ENCODE measurements at places on chromosomes 1 and 21.

DNA sequence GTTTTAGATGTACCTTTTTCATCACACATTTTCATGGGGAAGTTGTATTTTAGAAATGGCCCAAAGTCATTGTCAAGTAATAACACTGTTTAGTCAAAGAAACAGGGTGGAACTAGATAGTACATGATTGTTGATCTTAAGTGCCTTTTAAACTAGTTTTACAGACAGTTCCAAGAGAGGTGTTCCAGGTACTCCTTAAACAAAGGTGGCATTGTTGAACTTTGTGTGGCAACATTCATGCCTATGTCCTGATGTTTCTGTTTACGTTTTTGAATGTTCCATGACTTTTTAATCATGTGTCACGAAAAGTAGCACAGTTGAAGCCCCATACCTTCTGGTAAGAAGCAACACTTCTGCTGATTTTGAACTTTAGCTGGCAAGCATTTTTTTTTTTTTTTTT, 9.1 kb upstream of the SH3D21 start:
- no peak for DNase-seq

GRCh38 chr1:5053744-5054143, 399.3 kb downstream of the AJAP1 start:
- DNase-seq, result no peak

DNA sequence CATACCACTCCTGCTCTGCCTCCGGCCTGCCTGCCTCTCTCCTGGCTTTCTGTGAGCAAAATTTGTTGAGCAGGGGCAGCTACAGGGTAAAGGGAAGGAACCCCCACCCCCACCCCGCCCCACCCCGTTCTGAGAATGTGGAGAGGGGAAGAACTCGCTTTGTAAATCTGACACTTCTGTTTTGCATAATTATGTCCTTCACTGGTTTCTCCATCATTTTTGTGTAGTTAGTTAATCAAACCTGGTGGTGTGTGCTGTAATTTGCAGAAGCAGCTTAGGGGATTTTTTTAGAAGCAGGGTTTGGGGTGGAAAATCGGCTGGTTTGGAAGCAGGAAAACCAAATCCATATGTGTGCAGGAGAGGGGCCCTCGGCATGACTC, 58.1 kb upstream of the TMEM51 start:
- no peak for DNase-seq

GRCh38 chr1:6783936-6784559, 1.2 kb upstream of the CAMTA1 start:
- no peak for DNase-seq

DNA sequence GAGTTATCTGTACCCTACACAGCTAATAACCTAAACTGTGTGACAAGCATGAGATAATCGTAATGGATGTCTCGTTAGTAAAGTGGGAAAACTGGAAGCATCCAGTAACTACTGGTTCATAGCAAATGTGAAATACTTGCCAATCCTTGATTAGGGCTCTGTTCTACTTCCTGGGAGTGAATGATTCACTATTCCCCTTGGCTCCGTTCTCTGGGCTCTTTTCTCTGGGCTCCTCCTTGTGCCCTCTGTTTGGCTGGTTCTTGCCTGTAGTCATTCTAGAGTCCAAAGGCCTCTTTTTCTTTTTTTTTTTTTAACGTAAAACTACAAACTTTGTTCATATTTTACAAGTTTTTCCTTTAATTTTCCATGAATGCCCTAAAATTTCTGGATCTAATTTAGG, 465.8 kb upstream of the PLXNA2 start:
- DNase-seq, result no peak

GRCh38 chr1:243793298-243793697, 56.7 kb downstream of the AKT3 start:
- no peak for DNase-seq

DNA sequence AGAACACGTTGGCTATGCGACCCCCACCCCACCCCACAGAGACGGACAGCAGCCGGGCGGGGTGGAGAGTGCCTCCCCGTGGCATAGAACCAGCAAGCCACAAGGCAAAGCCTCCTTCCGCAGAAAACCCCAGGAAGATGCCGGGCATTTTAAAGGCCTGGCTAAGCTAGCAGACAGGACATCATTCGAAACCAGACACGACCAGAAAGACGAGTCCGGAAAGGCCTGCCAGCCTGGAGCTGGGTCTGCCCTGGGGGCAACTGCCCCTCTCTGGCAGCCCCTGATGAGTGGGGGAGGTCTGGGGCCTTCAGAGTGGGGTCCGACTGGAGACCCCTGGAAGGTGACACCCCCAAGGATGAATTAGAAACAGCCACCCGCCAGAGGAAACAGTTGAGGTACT, 8.5 kb downstream of the FTCD start:
- DNase-seq, result no peak

GRCh38 chr21:42622284-42622683, 31.1 kb upstream of the PDE9A start:
- DNase-seq, result no peak

- no peak for DNase-seq
Measured at GRCh38 chr21:24826822-24827221, 780.5 kb downstream of the MRPL39 start.

DNA sequence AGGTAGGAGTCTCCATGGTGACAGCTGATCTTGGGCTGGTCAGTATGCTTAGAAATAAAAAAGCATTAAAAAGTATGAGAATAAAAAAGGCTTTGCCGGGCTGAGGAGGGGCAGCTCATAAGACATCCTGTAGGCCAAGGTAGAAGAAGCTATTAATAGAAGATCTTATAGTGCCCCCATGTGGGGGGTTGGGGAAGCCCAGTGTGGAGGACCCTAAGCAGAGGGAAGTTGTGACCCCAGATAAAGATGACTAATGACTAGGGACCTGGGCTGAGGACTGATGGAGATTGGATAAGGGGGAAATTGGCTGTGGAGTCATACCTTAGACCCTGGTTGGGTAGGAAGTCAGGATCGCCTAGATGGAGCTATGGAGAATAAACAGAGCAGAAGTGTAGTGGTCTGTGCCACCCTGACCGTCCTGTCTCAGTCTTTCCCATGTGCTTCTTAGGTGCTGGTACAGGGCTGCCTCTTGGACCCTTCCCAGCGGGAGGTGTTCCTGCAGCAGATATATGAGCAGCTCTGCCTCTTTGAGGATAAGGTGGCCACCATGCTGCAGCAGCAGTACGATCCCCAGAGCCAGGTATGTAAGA, 25.0 kb downstream of the SZT2 start:
- DNase-seq, result peak; percentile 27

DNA sequence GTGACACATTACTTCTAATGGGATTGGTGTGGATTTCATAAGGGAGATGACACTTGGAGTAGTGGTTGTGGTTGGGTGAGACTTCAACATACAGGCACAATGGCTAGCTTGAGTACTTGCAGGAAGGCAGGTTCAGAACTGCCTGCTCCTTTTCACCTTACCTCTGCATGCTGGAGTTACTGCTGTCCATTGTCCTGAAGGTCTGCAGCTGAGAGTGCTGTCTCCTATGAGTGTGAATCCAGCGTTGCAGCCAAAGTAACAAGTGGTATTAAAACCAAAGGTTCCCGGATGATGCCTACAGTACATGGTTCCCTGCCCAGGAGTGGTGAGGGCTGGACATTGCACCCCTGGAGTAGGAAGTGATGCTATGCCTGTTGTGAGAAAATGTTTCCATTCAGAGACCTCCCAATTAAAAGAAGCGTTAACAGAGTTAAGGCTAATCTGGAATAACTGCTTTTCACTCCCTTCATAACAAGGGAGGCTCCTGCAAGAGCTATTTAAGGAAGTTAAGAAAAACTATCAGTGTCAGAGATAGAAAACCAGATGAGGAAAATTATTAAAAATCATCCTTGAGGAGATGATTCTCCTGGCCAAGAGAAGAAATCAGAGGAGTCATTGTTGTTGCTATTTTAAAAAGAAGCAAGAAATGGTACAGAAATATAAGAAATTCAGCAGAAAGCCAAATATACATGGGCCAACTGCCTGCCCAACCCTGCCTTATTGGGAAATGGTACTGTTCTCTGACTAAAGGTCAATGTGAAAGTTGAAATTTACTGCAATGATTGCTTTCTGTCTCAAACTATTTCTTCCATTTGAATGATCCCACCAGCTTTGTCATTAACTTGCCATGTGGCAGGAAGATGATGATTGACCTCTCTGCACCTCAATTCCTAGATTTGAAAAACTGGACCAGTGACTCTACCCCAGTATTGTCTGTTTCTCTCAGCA, 9.8 kb upstream of the F5 start:
- DNase-seq, result no peak

DNA sequence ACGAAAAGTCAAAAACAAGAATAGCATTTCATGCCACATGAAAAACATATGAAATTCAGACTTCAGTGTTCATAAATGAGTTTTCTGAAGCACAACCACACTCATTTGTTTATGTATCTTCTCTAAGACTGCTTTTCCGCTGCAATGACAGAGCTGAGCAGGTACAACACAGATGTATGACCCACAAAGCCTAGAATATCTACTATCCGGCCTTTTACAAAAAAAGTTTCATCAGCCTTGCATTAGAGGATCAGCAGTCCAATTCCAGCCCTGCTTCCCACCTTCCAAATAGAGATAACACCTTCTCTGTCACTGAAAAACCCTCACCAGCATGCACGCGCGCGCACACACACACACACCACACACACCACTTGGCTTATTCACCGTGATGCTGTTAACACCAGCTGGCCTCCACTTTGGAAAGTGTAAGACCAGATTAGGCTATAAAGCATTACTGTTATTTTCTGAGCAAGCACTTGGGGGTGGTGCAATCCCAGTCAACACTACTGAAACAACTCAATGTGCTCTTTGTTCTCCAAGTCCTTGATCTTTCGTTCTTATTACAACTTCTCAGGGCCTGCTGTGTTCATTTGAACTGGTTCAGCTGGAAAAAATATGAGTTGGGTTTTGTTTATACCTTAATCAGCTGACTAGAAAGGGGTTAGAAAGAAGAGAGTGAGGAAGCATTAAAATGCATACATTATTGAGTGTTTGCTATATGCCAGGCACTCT, 90.0 kb downstream of the GLUL start:
- no peak for DNase-seq

- peak; percentile 87 for DNase-seq
Measured at GRCh38 chr1:110185181-110185580, 24.9 kb upstream of the KCNC4 start.

GRCh38 chr1:164702216-164702615, 143.2 kb downstream of the PBX1 start:
- no peak for DNase-seq

DNA sequence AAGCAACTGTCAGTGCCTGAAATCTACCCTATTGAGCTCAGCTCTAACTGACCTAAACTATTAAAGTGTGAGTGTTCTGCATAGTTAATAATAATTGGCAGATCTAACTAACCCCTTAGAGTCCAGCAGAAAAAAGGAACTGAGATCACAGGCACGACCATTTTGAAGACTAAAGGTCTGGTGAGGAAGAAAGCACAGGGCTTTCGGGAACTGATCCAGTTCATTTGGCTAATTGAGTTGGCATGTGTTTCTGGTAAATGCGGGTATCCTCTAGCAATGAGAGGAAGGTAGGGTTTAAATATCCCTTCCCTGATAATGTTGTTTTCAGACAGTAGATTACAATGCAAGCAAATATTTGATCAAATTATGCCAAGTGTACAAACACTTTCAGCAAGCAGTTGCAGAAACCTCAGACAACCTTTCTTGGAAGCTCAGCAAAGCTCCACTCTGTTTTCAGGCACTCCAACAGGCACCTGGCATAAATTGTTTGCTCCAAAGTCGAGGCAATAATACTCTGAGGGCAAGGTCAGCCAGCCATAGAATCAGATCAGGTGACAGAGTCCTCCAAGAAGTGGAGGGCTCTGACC, 100.8 kb downstream of the KCNK1 start:
- DNase-seq, result peak; percentile 97

DNA sequence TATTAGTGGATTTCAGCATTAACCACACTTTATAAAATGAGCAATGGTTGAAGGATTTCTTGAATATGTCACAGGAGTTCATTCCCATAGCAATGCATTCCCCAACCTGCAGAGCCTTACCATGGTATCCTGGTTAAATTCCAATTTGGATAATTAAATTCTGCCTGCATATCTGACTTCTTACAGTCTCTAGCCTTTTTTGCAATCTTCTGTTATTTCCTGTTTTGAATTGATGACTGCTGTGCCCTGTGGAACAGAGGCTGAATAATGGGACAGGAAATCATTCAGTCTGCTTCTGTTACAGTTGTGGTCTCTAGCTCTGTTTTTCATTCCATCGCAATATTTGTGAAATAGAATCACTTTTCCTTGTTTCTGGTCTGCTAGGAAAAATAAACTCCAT, 1823.9 kb downstream of the PLA2G4A start:
- no peak for DNase-seq

GRCh38 chr21:26210614-26211013, 40.0 kb upstream of the APP start:
- DNase-seq, result no peak

DNA sequence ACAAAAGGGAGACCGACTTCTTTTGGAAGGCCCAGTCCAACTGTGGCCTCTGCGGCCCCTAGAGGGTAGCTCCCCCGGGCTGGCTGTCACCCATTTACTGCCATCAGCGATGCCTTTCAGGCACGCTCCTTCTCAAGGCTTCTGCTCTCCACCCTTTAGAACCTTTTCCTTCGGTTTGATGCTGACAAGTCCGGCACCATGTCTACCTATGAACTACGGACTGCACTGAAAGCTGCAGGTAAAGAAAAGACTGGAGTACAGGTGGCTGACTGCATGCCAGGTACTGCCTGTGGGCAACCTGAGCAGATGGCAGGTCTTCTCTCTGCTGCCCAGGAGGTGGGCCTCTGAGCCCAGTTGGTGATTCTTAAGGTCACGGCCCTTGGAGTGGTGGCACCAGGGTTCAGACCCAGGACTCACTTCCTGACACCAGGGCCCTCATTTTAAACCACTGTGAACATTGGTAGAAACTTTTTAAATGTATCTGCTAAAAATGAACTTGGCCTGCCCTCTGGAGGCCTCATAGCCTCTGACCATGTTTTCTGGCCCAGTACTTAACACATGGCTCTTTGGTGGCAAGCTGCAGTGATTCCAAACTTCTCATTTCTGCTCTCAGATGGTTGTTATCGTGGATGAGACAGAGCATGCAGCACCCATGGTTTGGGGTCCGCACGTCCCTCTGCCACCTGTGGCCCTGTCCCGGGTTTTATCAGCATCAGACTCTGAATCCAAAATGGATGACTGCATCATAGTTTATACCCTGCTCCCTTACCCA, 45.7 kb downstream of the CAPN9 start:
- no peak for DNase-seq

GRCh38 chr1:100400404-100400803, 48.1 kb downstream of the CDC14A start:
- no peak for DNase-seq

DNA sequence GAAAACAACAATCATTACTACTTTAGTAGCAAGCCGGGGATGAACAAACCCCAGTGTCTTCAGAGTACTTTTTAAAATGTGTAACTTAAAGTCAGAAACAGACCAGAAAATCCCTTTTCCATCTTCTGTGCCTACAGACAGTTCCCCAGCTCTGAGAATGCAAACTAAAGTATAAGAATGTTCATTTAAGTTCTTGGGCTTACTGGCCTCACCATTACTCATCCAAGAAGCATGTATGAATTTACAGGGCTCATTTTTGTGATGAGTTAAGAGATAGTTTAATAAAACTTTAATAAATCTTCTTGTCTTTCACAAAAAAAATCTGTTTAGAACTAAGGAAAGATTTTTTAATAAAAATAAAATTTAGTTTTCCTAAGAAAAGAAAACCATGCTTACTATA, 4.6 kb downstream of the LPGAT1 start:
- no peak for DNase-seq

- DNase-seq, result no peak
Measured at GRCh38 chr21:35699361-35699760, 361.0 kb downstream of the SETD4 start.

- no peak for DNase-seq
Measured at GRCh38 chr21:29499734-29500343, 201.1 kb downstream of the BACH1 start.

GRCh38 chr1:15088281-15088971, 65.1 kb upstream of the TMEM51 start:
- DNase-seq, result no peak

Measured in NCI-H774 (cell line).